Heart left ventricle (tissue), 16 donors: ENCODE measurements at places on chromosomes 4 and X. TPM values are rescaled to one million over a fixed set of nuclear protein-coding genes. Genes with fewer than 3 reads are reported as not detected.

GRCh38 chr4:3401436-3402171 lies 40.2 kb upstream of the HGFAC start:
- DNase-seq = peak; percentile 16

DNA sequence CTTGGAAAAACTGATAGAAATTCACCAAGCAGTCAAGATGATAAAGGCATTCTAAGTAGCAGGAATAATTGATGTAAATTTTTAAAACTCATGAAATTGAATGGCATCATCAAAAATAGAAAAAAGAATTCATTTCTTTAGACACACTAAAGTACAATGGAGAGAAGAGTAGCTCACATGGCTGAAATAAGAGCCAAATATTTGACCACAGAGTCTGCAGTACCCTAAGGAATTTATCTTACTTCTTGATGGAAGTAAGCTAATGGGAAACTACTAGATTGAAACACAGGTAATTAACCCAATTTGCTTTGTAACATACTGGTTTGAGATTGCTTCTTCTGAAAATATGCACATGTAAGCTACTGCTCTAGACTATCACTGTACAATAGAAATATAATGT lies 70.8 kb upstream of the GPM6A start:
- no peak for DNase-seq

- no peak for DNase-seq
These were observed 17.0 kb downstream of the GPAT3 start for GRCh38 chr4:83552924-83553323.

GRCh38 chr4:152849350-152849749 lies 69.6 kb downstream of the ARFIP1 start:
- DNase-seq = no peak

DNA sequence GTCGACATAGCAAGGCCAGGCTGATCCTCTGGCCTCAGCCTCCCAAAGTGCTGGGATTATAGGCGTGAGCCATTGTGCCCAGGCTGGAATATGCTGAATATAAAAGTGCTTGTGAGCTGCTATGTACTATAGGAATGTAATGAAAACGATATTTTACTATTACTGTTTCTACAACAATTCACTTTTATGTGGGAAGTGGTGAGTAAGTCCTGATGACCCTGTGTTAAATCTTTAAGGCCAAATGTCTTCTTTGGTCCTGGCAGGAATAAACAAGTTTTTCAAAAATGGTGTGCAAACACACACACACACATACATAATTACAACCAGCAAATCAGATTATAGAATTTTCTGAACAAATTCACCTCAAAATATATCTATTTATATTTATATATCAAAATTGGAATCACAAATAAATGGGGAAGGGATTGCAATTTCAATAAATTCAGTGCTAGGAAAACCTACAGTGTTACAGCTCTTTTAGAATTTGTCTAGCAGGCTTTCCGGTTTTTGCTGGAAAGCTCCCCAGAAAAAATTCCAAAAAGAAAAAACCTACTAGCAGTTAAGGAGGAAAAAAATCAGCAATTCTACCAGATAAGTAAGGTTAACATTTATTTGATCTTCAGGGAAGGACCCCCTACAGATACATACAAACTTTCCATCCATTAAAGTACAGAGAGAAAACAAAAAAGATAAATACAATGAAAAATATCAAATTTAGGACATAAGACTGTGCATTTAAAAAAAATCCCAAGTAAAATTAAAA lies 17.9 kb downstream of the SMIM14 start:
- no peak for DNase-seq

DNA sequence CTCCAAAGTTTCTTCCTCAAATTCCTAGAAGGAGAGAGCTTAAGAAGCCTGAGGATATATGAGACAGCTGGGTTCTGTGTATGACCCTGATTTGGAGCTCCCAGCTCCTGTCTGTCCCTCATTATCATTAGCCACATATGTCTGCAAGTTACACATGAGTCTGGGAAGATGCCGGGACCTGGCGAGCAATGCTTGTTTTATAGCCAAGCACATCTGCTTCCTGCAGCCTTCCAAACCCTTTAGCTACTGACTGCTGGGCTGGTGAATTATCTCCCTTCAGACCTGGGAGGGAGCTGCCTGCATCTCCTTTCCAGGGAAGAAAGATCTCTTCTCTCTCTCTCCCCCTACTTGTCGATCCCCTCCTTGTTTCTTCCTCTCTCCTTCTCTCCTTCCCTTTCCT lies 556.7 kb upstream of the BOD1L1 start:
- DNase-seq = peak; percentile 32

DNA sequence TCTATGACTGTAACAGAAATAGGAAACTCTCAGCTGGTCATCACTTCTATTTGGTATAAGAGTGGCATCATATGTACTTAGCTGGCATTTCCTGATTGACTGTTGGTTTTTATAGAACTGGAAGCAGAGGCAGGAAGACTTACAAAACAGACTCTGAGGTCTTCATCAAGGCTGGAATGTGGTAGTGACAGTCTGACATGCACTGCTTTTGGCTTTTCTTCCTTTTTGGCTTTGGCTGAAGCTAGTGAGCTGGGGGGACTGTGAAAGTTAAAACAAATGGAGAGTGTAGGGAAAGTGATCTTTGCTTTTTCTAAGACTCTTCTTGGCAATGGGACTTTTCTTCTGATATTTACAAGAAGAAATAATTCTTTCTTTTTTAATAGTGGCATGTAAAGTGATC lies 121.1 kb upstream of the SLC4A4 start:
- DNase-seq = no peak

- peak; percentile 41 for DNase-seq
These were observed 34.2 kb downstream of the FAT1 start for GRCh38 chr4:186689476-186689875.

DNA sequence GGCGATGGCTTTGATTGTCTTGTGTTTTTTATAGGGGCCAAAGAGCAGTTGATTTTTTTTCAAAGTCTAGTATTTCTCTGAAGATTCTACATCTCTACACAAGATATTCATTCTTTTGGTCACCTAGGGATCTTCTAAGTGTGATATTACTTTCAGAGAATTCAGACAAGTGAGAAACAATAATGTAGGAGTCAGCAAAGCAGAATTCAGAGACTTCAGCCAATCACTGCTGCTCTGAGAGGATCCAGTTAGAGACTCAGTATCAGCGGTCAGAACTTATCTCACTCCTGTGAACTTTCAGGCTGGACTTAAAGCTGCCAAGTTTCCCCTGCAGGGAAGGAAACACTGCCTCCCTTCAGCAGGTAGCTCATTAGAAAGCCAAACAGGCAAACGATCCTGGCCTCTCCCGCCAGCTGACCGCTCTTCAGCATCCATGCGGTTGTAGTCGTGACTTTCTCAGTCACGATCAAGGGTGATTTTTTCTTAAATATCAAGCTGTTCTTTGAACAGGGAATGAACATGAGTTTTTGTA lies 59.2 kb downstream of the NSUN7 start:
- DNase-seq = no peak

GRCh38 chr4:179465131-179465797 lies 2023.0 kb upstream of the AGA start:
- no peak for DNase-seq

GRCh38 chr4:148780426-148781005 lies 338.3 kb upstream of the NR3C2 start:
- no peak for DNase-seq

DNA sequence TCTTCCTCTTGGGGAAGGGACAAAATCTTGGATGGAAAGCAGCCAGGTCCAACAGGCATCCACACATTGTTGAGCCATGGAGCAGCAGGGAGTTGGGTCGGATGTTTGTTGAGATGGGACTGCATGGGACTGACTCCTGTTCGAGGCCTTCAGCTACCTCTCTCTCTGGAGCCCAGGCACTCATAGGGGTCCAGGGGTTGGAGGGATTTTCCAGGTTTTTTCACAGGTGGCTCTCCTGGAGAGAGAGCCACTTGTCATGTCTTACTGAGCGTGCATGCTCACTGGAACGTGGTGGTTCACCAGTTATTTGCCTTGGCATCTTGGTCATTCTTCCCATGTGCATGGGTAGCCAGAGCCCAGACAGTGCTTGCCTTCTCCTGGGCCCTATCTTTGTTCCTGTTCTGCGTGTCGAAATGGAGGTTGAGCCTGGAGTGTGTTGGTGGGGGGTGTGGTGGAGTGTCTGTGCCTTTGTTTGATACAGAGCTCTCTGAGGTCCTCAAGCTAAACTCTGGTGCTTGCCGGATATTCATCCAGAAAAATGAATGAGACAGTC lies 60.6 kb downstream of the NBDY start:
- DNase-seq = no peak

GRCh38 chr4:115781528-115782146 lies 668.2 kb upstream of the NDST4 start:
- DNase-seq = no peak

- DNase-seq = no peak
These were observed 23.3 kb downstream of the ZNF280C start for GRCh38 chrX:130245441-130245840.

- peak; percentile 75 for DNase-seq
These were observed 13.8 kb downstream of the CMC4 start for GRCh38 chrX:155056877-155057792.

GRCh38 chr4:86448871-86449270 lies 89.0 kb upstream of the MAPK10 start:
- DNase-seq = no peak

- DNase-seq = peak; percentile 81
These were observed 31.5 kb downstream of the NOP14 start for GRCh38 chr4:2931512-2932301.

DNA sequence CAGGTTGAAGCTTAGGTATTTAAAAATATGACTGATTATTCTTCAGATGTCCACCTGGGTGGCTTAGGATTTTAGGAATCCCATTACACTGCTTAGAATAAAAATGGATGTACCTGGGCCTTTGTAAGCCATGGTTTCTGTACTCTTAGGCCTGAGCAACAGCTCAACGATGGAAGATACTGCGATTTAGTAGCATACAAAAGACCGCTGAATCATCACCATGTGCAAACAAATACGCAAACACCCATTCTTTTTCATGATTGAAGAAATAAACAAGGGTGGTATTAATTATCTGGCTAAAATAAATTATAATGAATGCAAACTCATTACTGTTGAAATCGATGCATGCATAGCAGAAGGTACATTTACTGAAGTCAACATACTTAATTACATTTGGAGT lies 188.9 kb downstream of the ZNF330 start:
- DNase-seq = no peak

DNA sequence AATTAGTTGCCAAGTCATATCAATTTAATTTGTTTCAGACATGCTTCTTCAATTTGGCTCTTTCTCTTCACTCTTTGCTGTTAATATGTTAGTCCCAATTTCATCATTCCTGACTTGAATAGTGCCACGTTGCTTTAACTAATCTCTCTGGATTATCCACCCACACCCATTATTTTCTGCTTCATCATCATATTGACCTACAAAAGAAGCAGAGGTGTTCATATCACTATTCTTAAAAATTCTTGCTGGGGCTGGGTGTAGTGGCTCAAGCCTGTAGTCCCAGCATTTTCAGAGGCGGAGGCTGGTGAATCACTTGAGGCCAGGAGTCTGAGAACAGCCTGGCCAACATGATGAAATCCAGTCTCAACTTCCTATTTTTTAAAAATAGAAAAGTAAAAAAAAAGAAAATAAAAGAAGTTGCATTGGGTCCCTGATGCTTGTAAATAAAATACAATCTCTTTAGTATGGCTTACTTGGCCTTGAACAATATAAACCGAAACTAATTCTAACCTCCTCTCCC lies 65.7 kb upstream of the KCNIP4 start:
- no peak for DNase-seq

GRCh38 chr4:166531703-166532102 lies 658.7 kb downstream of the TLL1 start:
- DNase-seq = no peak

- no peak for DNase-seq
These were observed 191.7 kb upstream of the CPEB2 start for GRCh38 chr4:14810568-14810967.

GRCh38 chr4:155629956-155630355 lies 36.7 kb upstream of the GUCY1A1 start:
- no peak for DNase-seq

DNA sequence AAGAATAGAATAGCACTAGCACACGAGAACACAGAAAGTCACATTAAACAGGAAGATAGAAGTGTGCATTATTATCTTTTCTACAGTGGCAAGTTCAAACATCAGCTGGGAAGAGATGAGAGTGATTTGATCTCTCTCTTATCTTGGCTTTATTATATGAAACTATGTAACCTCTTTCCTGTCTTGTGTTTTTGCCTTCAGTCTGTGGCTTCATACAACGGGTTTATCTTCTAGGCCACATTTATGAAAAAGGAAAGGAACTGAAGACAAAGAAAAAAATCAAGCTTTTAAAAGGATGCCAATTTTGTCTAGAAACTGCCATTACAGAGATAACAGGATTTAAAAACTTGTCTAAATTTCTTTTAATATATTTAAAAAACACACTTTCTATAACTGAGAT lies 983.6 kb downstream of the RPA4 start:
- DNase-seq = no peak

DNA sequence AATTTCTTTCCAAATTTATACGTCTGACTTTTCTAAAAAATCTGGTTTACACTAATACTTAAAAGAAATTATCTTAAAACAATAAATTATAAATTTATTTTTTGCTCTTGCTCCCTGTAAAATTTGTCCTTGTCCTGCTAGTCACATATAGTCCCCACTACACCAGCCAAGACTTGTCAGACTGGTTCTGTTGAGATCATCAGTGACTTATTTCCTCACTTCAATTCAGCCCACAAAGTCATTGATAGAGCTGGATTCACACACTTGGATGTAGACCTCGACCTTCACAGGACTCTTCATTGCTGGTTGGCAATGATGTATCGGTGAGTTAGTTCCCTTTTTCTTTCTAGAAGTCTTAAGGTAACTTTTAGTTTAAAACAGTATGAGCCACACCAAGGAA lies at the start of gene TMPRSS11E:
Gene TMPRSS11E (plus strand): TSS at position 263 of the 400 bp plus-strand sequence. CDS start 50 bp downstream, at position 313.
- DNase-seq = no peak

GRCh38 chrX:10112510-10112909 lies 44.3 kb upstream of the CLCN4 start:
- DNase-seq = no peak

GRCh38 chr4:653831-654502 lies 20.1 kb downstream of the ATP5ME start:
- DNase-seq = no peak

GRCh38 chr4:92120810-92121498 lies 182.8 kb upstream of the GRID2 start:
- DNase-seq = no peak

- no peak for DNase-seq
These were observed 96.3 kb upstream of the MSX1 start for GRCh38 chr4:4762909-4763821.

Gene LGI2
- 3.7 TPM for total RNA-seq

Gene DIAPH2
- 14.3 TPM for total RNA-seq

Gene CLDN2
- total RNA-seq = not detected

Gene DHX15
- total RNA-seq = 54.7 TPM

Gene TMPRSS11E
- total RNA-seq = not detected

Gene SH3TC1
- 9.4 TPM for total RNA-seq

Gene CT45A5
- total RNA-seq = not detected

Gene PHKA1
- 8.3 TPM for total RNA-seq

Gene STPG2
- 0.41 TPM for total RNA-seq

Gene MAGEC2
- not detected for total RNA-seq

Gene SGMS2
- 42.6 TPM for total RNA-seq

Gene FANCB
- 0.53 TPM for total RNA-seq
